CD4-positive, alpha-beta T cell (primary cell): ENCODE measurements at places on chromosomes 12 and 14. TPM values are rescaled to one million over a fixed set of nuclear protein-coding genes. Genes with fewer than 3 reads are reported as not detected.
A peak's percentile ranks its signal among the peaks of the same experiment; 100 is the strongest.

Gene APOF
- total RNA-seq, result not detected

Gene CACNA2D4
- total RNA-seq, result 10.5 TPM

Gene KRT73
- total RNA-seq, result 69.7 TPM

Gene CACNA1C
- 0.05 TPM for total RNA-seq

Gene USP15
- 212 TPM for total RNA-seq

Gene NRL
- total RNA-seq, result 1.6 TPM

Gene IL22
- total RNA-seq, result not detected

Gene PAH
- total RNA-seq, result not detected

GRCh38 chr12:90069711-90070110 is 361.1 kb upstream of the ATP2B1 start:
- DNase-seq, result no peak

DNA sequence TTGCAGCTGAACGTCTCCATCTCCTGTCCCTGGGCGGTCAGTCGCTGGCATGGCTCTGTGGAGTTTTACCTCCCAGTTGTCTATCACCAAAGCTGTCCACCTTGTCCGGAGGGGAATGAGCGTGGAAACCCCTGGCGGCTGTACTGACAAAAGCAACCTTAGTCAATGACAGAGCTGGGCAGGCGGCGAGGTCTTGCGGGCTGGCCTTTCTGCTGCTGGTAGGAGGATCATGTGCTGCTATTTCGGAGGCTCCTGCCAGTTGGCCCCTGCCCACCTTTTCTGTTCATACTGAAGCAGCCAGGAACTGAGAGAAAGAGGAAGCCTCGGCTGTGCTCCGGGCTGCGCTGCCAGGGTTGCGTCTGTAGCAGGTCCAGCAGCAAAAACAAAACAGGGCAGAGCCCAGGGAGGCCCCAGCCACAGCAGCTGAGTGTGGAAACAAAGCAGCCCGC is 57.7 kb downstream of the HMGA2 start:
- DNase-seq, result no peak

DNA sequence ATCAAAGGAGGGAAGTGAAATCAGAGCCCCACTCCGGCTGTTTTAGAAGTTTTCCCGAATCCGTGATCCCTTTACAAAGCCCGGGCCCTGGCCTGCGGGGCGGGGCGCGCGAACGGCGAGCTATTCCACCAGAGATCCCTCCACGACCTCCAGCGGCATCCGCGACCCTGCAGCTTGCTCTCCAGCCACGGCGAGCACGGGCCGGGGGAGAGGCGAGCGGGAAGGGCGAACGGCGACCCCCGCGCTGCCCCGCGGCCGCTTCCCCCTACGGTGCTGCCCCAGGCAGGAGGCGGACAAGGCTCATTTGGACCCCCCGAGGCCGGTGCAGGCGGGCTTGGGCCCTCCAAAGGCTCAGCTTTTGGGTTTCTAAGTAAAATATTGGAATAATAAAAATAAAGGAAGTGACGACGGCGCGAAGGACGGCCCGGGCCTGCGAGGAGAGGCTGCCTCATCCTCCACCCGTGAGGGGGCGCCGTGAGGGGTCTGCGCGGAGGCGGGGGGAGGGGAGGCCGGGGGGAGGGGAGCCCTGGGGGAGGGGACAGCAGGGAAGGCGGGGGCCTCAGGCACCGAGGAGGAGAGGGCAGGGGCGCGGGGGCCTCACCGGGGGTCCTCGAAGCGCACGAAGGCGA is 613 bp downstream of the SRSF9 start:
- peak; percentile 50 for DNase-seq

GRCh38 chr12:17076028-17076744 is 470.2 kb upstream of the LMO3 start:
- DNase-seq, result no peak

GRCh38 chr12:94938583-94938982 is 64.9 kb downstream of the NDUFA12 start:
- DNase-seq, result no peak

- no peak for DNase-seq
These were observed 152.7 kb downstream of the ANO2 start for GRCh38 chr12:5792343-5792742.

DNA sequence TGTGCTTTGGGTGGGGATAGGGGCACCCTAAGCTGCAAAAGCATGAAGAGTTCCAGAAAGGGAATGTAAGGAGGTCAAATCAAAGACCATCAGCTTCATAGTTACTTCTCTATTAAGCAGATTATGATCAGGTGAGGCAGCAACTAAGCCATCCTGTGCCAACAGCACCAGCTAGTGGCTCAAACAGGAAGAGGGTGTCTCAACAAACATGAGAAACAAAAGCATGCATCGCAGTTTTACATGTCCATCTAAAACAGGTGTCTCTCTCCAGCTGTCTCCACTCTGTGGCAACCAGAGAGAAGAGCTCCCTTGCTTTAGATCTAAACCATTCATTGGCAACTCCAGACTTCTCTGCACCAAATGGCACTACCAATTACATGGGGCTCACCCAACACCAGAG is 52.9 kb downstream of the ACTN1 start:
- no peak for DNase-seq

GRCh38 chr14:61503167-61503801 is 181.9 kb downstream of the PRKCH start:
- peak; percentile 79 for DNase-seq

DNA sequence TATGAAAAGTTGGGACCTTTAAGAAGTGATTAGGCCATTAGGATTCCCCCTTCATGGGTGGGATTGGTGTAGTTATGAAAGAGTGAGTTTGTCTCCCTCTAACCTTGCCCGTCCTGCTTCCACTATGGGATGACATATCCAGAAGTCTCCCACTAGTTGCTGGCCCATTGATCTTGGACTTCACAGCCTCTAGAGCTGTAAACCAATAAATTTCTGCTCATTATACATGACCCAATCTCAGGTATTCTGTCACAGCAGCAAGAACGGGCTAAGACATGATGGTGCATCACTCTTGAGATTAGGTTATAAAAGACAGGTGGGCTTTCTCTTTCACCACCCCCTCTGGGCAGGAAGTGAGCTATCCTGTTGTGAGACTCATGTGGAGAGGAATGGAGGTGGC is 8.6 kb upstream of the SMOC1 start:
- no peak for DNase-seq

GRCh38 chr14:41925409-41925808 is 318.7 kb downstream of the LRFN5 start:
- DNase-seq, result no peak

GRCh38 chr12:21323736-21324135 is 11.0 kb downstream of the SLCO1A2 start:
- no peak for DNase-seq

GRCh38 chr14:104692261-104692938 is 3.0 kb downstream of the INF2 start:
- DNase-seq, result no peak

GRCh38 chr12:116136340-116136739 is 141.2 kb downstream of the MED13L start:
- no peak for DNase-seq

GRCh38 chr12:98431089-98431488 is 84.3 kb upstream of the TMPO start:
- no peak for DNase-seq

- no peak for DNase-seq
These were observed 2.1 kb upstream of the FOXG1 start for GRCh38 chr14:28764257-28765160.

GRCh38 chr14:104161602-104162367 is 23.4 kb downstream of the KIF26A start:
- no peak for DNase-seq

GRCh38 chr14:101098177-101098576 is 194.7 kb upstream of the RTL1 start:
- DNase-seq, result no peak
